AG08396 (cell line): ENCODE measurements at places on chromosomes 2 and 18.

- DNase-seq, result no peak
Measured at GRCh38 chr2:27967076-27967475, 76.5 kb downstream of the BABAM2 start.

DNA sequence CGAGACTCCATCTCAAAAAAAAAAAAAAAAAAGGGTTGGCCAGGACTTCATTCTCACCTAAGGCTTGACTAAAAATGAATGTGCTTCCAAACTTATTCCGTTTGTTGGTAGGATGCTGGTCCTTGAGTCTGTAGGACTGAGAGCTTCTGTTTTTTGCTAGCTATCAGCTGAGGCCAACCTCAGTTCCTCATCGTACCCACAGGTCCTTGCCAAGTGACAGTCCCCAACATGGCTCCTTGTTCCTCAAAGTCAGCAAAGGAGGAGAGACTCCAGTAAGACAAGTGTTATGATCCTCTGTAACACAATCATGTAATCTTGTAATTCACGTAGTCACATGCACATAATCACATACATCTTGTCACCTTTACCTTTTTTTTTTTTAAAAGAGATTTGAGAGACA, 37.0 kb downstream of the HAUS1 start:
- no peak for DNase-seq

DNA sequence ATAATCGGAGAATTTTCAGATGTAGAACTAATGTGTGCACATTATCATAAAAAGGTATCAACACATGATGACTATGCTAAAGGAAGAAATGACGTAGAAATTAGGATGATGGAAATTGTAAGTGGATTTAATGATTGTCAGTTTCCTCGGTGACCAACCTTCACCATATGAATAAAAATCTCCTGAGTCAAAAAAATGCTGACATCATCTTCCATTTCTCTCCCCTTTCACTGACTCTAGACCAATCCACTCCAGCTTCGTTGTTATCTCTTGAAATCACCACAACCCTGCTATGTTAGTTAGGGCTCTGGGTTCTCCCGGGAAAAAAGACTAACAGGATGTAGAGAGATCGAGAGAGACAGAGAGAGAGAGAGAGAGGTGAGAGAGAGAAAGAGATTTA, 204.8 kb upstream of the KYNU start:
- DNase-seq, result no peak

DNA sequence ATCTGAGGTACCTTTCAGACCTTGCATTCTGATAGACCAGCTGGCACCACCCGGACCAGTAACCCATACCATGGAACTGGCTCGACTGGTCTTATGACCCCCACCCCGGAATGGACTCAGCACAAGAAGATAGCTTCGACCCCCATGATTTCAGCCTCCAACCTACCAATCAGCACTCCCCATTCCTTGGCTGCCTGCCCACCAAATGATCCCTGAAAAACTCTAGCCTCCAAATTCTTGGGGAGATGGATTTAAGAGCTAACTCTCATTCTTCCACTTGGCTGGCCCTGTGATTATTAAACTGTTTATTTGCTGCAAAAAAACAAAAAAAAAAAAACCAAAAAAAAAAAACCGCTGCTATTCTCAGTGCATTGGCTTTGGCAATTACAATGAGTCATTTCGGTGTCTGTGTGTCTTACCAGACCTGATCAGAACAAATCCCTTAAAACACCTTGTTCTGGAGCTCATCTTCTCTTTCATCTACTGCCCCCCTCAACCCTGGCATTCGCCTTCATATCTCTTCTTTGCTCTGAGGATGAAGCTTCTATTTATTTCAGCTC, 60.1 kb upstream of the KIF5C start:
- DNase-seq, result no peak

DNA sequence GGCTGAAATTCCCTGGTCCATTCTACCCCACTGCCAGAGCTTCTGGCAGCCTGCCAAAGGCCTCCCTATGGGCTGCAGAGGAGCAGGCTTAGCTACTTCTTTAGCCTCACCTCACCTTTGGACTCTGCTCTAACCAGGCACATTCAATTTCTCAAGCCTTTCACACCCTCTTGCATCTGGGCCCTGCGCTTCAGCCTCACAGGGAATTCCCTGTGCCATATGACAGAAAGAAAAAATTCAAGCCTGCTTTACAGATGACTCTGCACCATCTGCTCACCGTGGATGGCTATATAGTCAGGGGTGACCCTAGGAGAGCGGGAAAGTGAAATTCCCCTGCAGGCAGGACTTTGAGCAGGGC, 62.5 kb downstream of the REEP1 start:
- DNase-seq, result no peak

DNA sequence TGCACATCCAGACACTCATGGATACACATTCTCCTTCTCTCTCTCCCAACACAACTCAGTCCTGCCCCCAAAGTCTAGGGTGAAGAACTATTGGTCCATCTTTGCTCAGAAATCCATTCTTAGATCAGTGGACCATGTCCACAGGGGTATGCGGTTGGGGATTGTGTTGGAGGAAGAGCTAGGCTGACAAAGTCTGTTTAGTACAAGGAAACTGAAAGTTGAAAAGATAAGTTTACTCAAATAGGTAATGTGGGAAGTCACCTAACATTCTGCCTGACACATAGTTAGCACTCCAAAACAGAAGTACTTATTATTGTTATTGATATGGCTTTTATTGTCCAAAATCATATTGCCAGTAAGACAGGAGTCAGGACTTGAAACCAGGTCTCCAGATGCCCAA, 55.9 kb downstream of the ALK start:
- DNase-seq, result no peak

- DNase-seq, result no peak
Measured at GRCh38 chr18:3566851-3567250, 116.9 kb downstream of the TGIF1 start.

- no peak for DNase-seq
Measured at GRCh38 chr2:167686691-167687090, 560.7 kb downstream of the STK39 start.

- DNase-seq, result peak; percentile 87
Measured at GRCh38 chr2:25341753-25342371, at the start of gene DNMT3A. TSS of gene DNMT3A (minus strand) at chr2:25341925. CDS start at chr2:25313984, 27,941 bp downstream.

DNA sequence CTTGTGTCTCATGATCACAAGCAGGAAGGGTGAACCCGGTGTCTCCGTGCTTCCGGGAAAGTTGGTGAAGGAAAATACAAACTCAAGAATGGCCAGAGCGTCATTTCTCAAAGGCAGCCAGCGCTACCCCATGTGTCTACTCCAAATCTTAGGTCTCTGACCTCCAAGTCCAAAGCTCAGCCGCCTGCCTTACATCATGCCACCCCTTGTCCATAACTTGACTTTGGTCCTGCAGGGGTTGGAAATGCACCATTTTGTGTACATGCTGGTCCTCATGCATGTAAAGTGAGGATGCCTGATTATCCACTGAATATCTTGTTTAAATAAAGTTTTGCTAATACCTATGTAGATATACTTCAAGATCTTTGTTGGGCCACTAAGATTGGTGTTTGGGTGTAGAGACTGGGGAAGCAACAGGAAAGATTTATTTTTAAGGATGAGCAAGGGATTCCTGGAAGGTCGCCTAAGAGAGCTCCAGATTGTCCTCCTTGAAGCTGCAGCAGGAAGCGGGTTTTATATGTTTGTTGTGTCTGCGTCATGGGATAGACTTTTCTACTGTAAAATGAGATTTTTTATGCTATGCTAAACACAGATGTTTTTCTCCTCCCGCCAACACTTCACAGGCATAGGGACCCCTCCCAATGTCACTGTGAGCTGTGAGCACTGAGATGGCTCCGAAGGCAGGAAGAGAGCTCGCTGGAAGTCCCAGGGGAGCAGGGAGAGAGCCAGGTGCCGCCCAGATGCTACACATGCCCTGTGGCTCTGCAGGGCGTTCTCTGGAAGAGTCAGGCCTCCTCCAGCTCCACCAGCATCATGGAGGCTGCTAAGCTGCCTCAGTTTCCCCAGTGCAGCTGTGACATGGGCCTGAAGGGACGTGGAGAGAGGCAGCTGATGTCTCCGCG, 176.2 kb upstream of the HDAC4 start:
- DNase-seq, result no peak

GRCh38 chr2:9648821-9649220, 18.0 kb upstream of the YWHAQ start:
- DNase-seq, result no peak

DNA sequence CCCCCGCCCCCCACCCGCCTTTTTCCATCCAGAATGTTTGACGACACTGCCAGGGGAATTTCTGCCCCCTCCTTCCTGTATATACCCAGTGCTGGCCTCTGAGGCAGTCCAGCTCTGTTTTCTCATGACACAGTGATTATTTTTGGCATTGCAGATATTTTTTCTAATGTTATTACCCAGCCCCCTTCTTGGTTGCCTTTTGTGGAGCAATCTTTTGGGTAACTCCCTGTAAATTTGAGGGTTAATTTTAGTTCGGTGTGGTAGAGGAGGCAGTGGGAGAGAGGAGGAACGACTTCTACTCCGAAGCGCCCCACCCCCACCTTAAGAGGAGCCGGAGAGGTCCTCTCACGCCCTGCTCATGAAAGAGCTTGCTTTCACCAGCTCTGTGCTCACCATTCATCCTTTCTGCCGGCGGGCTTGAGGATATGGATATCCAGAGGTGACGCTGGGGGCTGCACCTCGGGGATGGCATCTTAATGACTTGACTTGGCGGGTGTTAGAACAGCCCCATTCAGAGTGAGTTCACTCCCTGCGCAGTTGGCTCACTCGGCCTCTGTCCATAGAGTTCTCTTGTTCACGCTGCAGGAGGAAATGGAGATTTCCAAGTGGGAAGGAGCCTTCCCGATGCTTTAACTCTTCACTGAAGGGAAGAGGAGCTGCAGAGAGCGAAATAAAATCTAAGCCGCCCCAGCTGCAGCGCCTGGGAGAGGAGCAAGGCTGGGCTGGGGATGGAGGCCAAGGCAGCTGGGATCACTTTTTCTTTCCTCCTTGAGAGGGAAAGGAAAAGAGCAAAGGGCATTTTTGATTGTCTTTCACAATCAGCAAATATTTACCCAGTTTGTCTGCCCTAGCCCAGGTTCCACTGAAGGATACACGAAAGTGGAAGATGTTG, 38.4 kb downstream of the EPAS1 start:
- peak; percentile 44 for DNase-seq

DNA sequence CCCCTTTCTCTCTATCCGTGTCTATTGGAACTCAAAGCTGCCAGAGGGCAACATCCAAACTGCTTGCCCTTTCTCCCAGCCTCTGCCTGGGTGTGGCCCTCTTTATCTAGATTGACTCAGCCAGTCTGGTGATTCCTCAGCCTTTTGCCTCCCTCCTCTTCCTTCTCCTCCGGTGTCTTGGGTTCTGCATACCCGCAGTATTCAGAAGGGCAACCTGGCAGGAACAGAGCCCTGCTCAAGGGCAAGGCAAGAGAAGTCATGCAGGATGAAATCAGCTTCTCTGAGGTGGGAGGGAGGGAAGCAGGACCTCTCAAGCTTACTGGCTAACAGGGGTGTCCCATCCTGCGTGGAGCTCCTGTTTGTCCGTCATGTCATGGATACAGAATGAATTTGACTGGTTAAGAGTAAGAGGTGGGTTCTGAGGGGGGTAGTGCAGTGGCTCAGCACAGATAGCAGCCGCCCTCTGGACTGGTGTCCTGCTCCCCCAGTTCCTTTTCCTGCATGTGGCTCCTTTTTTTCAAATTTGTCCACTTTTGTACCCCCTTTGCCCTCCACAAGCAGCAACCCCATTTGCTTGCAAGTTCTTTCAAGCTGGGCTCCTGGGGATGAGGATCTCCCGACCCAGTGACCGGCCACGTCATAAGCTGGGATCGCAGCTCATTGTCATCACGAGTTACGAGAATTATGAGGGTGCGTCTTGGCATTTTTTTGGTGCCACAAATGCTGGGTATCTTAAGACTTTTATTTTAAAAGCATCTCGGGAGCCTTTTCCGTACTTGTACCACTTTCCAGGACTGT, 154.1 kb downstream of the FHOD3 start:
- DNase-seq, result no peak

GRCh38 chr2:146608490-146608889, 1236.3 kb upstream of the ACVR2A start:
- DNase-seq, result no peak

GRCh38 chr2:27781496-27781895, 10.0 kb downstream of the MRPL33 start:
- DNase-seq, result no peak

DNA sequence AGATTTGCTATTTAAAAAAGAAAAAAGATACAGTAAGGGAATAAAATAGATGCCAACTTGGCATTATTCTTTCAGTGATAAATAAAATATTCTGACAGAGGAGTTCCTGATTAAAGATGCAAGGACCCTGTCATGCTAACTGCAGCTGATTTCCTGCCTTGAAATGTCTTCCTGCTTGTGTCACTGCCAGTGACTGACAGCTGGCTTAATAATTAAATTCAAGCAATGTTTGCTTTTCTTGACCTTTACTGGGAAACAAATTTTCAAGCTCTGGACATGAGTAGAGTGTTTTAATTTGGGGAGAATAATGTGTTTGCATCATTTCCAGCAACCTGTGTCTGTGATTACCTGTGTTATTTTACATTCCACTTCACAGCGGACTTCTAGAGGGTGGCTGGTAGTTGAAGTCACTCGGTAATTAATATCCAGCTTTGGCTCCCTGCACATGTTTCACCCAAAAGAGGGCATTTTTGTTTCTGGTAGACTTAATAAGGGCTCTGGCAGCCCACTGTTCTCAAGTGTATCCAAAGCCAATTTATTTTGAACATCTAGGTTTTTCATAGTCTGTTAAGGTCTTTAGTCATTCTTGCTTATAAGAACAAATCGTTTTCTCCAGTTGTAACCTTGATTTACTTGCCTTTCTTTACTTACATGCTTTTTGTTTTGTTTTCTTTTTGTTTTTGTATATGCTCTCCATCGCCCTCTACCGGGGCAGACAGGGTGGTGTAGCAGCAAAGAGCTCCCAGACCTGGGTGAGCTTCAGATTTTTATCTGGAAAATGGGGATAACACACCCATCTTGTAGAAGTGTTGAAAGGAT, 48.5 kb upstream of the PROKR1 start:
- DNase-seq, result peak; percentile 61

DNA sequence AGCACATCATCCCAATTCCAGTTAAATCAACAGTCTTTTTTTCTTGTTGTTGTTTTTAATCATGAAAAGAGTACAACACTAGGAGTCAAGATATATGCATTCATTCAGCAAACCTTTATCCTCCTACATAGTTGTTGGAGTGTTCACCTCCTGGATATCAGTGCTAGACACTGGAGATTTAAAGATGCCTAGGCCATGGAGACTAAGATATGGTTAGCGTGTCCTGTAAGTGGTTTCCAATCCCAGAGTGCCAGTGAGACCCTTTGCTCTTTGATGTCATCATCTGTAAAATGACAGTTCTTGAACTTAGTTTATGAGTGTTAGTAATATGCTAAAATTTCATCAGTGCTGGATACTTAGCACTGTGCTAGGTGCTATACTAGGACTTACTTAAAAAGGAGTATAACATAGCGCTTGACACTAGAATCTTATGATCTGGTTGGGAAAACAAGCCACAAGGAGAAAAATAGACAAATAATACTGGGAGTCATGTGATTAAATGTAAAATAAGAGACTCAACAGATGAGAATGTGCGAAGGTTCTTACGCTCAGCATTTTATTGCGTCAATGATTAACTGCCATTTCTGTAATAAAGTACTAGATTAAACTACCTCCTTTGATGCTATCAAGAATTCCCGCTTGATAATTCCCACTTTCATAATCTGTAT, 31.5 kb downstream of the BABAM2 start:
- no peak for DNase-seq
